ENCODE measurements at places on chromosomes 12 and 14.

DNA sequence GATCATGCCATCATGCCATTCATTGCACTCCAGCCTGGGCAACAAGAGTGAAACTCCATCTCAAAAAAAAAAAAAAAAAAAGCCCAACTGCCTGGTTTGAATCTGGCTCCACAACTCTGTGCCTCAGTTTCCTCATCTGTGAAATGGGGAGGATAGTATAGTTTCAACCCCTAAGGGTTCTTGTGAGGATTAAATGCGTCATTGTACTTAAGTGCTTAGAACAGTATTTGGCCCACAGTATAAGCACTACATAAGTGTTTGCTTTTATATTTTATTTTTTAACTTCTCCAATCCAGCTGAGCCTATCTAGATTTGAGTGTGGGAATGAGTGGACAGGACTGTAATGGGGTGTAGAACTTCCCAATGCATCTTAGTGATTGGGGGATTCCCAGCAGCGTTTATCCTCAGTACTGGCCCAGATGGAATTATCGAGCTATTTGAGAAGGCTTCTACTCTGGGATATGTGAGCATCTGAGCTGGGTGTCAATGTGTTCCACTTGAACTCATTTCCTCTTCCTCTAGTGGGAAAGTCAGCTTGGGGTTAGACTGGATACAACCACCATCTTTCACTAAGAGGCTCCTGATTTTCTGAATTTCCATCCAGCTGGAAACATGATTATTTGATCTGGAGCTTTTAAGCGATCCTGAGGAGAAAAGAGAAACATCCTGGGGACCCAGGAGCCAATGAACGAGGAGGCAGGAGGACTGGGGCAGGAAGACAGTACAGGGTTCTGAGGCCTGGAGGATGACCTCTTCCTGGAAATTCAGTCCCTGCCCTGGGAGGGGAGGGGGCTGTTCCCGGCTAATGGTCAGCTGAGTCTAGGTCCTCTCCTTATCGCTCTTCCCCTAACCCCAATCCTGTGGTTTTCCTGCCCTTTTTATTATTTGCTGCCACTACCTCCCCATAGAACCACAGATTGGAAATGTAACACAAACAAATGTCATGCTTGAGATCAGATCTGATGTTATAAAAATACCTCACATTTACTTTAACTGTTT lies 9.3 kb upstream of the ESPL1 start:
- DNase-seq, result no peak

GRCh38 chr14:96149131-96149530 lies 55.5 kb upstream of the BDKRB2 start:
- no peak for DNase-seq

DNA sequence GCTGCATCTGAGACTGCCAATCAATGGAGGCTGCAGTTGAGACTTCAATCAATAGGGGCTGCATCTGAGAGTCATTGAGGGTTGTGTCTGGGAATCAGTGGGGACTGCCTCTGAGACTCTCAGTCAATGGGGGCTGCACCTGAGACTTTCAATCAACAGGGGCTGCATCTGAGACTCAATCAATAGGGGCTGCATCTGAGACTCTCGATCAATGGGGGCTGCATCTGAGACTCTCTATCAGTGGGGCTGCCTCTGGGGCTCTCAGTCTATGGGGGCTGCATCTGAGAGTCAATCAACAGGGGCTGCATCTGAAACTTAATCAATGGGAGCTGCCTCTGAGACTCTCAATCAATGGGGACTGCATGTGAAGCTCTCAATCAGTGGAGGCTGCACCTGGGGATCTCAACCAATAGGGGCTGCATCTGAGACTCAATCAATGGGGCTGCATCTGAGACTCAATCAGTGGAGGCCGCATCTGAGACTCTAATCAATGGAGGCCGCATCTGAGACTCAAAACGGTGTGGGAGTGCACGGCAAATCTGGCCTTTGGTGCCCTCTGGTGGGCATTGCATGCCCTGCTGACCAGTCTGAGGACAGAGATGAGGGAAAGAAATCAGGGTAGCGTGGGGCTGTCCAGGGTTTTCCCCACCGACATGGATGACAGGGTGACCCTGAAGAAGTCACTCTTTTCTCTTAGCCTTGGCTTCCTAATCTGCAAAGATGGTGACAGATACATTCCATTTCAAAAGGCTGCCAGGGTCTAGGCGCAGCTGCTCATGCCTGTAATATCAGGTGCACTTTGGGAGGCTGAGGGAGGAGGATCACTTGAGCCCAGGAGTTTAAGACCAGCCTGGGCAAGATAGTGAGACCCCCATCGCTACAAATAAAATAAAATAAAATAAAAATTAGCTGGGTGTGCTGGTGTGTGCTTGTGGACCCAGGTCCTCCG lies 41.3 kb upstream of the EIF5 start:
- DNase-seq, result peak; percentile 81

- DNase-seq, result no peak
These were observed at the start of gene ELK3 for GRCh38 chr12:96193725-96194575. ELK3 (plus strand) TSS chr12:96194375.

- DNase-seq, result no peak
These were observed 66.1 kb downstream of the TTLL5 start for GRCh38 chr14:75727124-75727523.

DNA sequence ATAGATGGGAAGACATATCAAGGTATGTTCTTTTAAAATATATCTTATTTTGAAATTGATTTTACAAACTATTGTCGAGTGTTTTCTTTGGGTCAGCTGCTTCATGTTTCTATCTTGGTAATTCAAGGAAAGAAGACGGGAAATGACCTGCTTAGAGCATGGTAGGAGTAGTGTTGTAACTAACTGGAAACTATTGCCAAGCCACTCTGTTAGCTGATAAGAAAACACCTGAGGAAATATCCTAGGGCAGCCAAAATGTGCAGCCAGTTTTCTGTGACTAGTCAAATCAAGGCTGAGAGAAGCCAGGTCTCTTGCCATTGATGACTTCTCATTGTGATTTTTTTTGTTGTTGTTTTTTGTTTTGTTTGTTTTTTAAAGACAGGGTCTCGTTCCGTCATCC lies 30.2 kb downstream of the METAP2 start:
- no peak for DNase-seq

DNA sequence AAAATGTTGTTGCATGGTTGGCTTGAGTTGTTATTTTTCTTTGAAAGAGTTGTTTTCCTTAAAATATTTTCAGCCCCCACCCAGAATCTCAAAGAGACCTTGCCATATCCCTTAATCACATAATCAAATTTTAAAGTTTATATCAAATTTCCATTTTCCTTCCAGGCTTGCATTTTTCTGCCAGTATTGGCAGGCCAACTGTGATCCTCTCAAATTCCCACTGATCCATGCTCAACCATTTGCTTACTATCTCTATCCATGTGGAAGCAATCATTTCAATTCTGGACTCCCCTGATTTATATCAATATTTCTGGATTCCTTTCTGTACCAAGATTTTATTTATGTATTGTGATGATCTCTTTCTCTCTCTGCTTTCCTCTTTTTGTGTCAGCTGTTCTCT lies 64.2 kb upstream of the PYGL start:
- no peak for DNase-seq

- DNase-seq, result peak; percentile 36
These were observed 33.6 kb upstream of the CRY1 start for GRCh38 chr12:107126796-107127481.

- DNase-seq, result no peak
These were observed 6.1 kb upstream of the KRT18 start for GRCh38 chr12:52942901-52943181.

DNA sequence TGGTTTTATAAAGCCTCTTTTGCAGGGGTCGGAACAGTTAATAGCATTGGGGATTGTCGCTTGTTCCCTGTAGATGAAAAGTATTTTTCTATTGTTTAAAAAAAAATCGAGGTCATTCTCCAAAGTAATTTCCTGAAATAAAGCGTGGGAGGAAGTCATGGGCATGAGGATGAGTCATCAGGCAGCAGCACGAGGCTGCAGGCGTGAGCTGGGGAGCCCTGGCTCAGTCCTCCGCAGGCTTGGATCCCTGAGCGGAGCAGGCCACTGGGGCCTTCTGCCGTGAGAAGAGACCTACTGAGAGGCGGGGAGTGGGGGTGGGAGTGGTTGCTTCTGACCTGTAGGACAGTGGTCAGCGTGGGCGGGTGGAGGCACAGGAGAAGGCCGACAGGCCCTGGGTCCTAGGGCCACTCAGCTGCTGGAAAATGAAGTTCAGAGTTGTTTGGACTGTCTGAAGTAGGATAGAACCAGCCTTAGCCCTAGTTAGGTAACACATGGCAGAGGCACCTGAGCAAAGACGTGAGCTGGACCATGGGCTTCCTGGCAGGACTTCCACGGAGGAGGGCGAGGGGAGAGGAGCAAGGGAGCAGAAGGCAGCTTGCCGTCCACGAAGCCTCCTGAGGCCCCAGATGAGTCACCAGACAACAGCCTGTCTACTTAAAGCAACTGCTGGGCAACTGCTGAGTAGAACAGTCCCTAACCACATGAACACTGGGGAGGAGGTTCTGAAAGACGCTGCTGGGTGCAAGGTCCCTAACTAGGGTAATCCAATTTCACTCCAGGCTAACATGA lies 21.1 kb upstream of the LGALS3 start:
- no peak for DNase-seq

DNA sequence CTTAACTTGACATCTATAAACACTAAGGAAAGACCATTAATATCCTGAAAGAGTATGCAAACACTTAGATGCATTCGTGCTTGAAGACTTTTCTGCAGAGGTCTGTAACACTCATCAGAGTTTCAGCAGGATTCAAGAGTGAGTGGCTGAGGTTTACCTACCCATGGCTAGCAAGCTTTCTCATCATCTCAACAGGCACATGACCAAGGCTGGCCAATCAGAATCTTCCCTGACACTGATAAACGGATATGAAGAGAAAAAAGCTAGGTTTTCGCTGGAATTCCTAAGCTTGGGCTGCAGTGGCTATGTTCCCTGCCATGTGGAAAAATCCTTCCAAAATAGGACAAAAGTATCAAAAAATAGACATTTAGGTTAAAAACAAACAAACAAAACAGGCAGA lies 162.1 kb upstream of the USP15 start:
- DNase-seq, result no peak

- no peak for DNase-seq
These were observed 1.9 kb downstream of the RIMKLB start for GRCh38 chr12:8699714-8700113.

DNA sequence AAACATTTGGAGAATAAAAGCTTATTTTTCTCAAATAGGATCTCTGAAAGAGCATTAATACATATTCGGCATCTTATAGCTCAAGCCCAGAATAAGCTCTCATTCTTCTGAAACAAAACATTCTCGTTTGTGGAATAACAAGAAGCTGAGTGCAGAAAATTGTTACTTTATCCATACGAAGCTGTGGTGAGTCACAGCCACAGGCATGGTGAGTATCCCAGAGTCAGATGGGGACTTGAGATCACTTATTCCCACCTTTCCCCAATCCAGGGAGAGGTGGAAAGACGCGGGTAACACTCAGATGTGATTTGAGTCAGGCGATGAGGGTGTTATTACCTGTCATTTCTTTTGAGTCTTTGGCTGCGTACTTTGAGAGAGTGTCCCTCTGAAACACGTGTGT lies 214.6 kb upstream of the TMEM132C start:
- DNase-seq, result no peak

DNA sequence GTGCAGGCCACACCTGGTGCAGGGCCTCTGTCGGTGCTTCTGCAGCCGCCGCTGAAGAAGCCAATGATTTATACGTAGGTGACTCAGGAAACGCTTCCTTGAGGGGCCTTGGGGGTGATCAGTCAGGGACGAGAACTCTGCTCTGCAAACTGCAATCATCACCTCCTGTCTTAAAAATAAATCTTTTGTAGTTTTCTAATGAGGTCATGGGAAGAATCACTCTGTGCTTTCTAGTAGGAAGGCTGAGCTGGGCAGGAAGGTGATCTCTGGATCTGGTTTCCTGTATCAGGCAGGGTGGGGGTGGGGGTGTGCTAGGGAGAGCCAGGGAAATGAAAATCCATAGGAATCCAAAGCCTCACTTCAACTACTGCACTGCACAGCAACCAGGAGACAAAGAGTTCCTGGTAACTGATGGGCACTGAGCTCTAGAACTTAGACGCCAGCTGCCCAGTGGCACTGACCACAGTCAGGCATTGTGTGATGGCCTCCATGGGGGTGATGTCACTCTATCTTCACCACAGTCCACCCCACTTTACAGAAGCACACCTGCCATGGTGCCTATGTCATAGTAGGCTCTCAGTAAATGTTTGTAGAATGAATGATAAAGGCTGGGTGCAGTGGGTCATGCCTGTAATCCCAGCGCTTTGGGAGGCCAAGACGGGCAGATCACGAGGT lies 292.4 kb upstream of the PWP1 start:
- DNase-seq, result no peak

Measured in NCI-H524 (cell line).